ENCODE measurements at places on chromosomes 2 and 18.

DNA sequence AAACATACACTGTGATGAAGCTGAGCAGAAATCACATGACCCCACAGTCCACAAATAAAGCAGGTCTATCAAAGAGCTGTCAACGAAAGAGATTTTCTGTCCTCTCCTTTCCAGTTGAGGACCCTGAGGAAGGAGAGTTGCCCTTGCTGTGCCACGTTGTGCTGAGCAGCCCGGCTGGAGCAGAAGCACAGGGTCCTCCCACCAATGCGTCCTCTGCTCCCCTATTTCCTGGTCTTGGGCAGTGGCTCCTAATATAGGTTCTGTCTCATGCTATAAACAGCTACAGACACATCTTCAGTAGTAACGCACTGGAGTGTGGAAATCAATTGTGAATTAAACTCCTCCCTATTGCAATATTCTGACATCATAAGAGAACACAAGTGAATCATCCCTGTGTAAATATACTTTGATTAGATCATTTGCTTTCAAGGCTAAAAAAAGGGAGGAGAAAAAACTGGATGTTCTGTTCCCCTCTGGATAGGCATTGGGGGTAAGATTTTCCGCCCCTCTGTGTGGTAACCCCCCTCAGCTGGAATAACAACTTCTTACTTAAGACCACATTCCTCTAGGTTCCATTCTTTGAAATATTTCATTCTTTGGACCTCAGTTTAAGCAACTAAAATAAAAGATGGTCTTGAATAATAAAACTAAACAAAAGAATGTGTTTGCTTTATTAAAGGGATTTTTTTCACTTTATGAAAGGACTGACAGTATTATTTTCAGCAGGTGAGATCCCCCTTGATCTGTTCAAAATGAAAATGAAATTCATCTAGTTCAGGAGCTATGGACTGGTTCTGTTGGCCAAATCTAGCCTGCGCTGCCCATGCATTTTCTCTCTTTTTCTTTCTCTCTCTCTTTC lies 8.3 kb upstream of the RHOB start:
- no peak for DNase-seq

DNA sequence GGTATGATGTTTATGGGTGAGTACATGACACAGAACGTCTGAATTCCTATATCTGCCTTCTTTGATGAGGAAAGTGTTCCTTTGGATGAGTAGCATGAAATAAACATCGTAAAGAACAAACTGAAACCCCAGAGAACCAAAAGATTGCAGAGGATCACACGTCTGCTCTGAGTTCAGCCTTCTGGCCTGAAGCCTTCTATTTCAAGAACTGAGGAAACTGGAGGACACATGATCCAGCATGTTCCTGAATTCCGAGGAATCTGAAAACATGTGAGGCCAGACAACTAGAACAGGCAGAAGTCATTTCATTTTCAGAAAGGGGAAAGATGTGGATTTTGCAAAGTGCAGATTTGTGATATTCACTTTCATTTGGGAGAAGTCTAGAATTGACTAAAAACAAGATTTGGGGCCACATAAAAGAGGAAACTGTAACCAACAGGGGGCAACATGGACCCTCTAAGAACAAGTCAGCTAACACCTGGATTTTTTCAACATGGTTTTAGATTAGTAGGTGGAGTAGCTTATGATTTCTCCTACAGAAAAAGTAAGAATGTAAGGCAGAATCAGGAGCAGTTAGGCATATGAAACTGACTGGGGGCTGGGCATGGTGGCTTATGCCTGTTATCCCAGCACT lies 8.3 kb downstream of the SULT6B1 start:
- DNase-seq, result no peak

GRCh38 chr2:104050656-104051242 lies 803.2 kb upstream of the POU3F3 start:
- no peak for DNase-seq

GRCh38 chr2:206886696-206887095 lies 52.6 kb upstream of the CPO start:
- DNase-seq, result no peak

GRCh38 chr2:27115519-27115918 lies 3.4 kb downstream of the CGREF1 start:
- DNase-seq, result no peak

DNA sequence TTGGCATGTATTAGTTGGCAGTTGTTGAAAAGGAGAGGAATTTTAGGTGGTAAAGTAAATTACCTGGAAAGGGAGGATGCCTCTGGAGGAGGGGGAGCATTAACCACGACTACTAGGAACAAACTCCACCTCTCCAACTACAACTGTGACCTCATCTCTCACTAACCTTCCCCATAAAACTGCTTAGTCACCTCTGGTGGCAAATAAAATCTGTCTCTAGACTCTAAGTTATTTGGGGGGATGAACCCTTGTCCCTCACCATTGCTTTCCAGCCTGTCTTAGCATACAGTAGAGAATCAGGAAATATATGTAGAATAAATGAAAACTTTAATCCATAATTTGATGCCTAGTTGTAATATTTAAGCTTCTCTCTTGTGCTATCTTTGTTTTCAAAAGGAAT lies 27.6 kb upstream of the MYO1B start:
- DNase-seq, result no peak

DNA sequence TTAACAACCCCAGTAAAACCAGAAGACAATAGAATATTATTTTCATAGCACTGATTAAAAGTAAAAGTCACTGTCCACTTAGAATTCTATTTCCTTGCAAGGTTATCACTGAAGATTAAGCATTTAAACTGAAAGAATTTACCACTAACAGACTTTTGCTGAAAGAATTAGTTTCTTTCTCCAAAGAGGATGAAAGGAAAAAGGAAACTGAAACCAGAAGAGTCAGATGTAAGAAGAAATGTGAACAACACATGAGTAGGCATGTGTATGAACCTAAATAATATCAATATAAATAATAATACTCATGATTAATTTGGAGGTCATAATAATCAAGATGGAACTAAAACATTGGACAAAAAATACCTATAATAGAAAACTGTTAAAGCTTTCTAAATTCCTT lies 82.4 kb upstream of the KLHL29 start:
- no peak for DNase-seq

Measured in activated CD4-positive, alpha-beta T cell treated with anti-CD3 and anti-CD28 coated beads, Interleukin-2, amount 10 ng/mL, durations not matched to agents 7 days and 5 days (primary cell).